AML-193 (cell line): ENCODE measurements at places on chromosomes 12 and 14.

- no peak for DNase-seq
Measured at GRCh38 chr14:98242903-98243302, 1029.1 kb downstream of the BCL11B start.

DNA sequence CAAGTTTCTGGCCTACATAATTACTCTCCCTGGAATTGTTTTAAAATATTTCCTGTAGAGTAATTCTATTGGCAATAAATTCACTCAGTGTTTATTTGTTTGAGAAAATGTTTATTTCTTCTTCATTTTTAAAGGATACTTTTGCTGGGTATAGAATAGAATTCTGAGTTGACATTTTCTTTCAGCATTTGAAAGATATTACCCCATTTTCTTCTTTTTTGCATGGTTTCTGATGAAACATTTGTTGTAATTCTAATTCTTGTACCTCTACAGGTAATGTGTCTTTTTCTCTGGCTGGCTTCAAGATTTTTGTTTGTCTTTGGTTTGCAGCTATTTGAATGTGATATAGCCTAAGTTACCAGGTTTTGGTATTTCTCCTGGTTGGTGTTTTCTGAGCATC is 25.1 kb upstream of the ATF7IP start:
- no peak for DNase-seq

DNA sequence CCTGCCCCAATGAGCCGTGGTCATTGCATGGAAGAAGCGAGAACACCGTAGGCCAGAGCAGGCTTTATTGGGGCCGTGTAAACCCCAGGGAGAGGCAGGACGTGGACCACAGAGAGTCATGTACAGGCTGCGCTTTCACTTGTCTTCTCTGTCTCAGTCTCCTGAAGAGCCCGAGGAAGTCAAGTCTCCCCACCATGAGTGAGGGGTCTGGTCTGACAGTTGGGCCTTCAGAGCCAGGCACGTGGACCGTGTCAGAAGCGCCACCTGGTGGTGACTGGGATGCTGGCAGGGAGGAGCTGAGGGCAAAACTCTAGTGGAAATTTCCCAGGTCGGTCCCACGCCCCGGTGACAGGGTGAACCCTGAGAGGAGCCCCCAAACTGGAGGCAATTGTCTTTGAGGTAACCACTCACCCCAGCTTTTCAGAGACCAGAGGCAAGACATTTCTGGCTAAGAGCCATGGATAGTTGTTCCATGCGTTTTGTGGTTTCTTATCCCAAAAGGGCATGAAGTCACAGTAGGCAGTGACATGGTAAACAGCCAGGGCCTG is 17.4 kb downstream of the RPS6KL1 start:
- DNase-seq = peak; percentile 16

- DNase-seq = no peak
Measured at GRCh38 chr12:7190268-7191055, 976 bp downstream of the PEX5 start.

GRCh38 chr14:69675877-69676416 is 64.6 kb downstream of the SUSD6 start:
- DNase-seq = no peak

GRCh38 chr14:101182476-101182875 is 279.0 kb upstream of the RTL1 start:
- DNase-seq = no peak

- DNase-seq = no peak
Measured at GRCh38 chr12:124319368-124320050, 24.6 kb downstream of the RFLNA start.
